Effector memory CD8-positive, alpha-beta T cell (primary cell): ENCODE measurements at places on chromosomes 11 and 22.

DNA sequence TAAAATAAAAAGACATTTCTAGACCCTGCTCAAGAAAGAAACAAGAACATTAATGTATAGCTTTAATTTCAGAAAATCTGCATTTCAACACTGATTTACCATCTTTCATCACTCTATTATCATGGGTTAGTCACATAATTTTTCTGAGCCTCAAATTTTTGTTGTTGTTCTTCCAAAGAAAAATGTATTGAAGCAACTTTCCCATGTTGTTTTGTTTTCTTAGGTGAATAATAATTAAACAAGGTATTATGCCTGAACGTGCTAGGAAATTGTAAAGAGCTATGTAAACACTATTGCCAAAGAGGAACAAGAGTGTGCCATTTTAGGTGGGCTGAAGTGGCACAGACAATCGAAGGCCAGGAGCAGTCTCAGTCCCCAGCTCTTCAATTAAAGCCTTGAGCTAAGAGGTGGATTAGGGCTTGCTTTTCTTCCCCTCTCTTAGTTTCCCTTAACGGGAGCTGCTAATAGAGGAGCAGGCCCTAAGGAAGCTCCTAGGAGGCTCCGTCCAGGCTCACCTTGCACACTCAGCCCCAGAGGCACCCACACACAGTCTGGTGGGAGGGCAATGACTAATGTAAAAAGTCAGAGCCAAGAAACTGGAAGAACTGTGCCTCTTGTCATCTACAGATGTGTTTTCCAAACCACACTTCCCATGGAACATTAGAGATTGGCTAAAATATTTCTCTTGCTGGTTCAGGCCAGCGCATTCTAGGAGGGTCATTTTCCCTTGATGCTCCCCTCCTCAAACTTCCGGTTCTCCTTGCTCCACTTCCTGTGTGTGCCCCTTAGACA lies 8.8 kb upstream of the UBASH3B start:
- no peak for DNase-seq

- no peak for DNase-seq
Measured at GRCh38 chr22:49735901-49736421, 91.7 kb downstream of the BRD1 start.

DNA sequence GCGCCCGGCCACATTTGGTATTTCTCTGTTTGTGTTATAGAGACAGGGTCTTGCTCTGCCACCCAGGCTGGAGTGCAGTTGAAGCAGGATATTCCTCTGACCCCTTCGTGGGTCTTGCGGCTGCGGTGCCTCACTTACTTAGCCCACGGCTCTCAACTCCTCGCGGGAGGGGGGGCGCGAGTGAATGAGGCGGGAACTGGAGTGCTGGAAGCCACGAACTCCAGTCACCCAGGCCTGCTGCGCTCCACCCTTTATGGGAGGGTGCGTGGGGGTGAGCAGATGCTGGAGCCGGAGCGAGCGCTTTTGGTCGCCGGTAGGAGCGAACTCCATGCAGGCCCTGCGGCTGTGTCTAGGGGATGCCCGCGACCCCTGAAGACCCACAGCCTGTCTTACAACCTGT lies 1.8 kb downstream of the C11orf54 start:
- no peak for DNase-seq

- no peak for DNase-seq
Measured at GRCh38 chr11:1390569-1391164, 933 bp downstream of the BRSK2 start.

GRCh38 chr22:47209547-47210023 lies 447.1 kb downstream of the TBC1D22A start:
- DNase-seq, result no peak

GRCh38 chr11:10674911-10675440 lies 18.6 kb downstream of the IRAG1 start:
- no peak for DNase-seq

- no peak for DNase-seq
Measured at GRCh38 chr22:35984183-35985175, 44.1 kb downstream of the RBFOX2 start.
